ENCODE measurements at places on chromosomes 16 and 17. TPM values are rescaled to one million over a fixed set of nuclear protein-coding genes. Genes with fewer than 3 reads are reported as not detected.

GRCh38 chr16:24776501-24777220, 47.2 kb downstream of the TNRC6A start:
- no peak for DNase-seq

GRCh38 chr16:69399361-69399760, 13.6 kb upstream of the TERF2 start:
- DNase-seq: no peak

DNA sequence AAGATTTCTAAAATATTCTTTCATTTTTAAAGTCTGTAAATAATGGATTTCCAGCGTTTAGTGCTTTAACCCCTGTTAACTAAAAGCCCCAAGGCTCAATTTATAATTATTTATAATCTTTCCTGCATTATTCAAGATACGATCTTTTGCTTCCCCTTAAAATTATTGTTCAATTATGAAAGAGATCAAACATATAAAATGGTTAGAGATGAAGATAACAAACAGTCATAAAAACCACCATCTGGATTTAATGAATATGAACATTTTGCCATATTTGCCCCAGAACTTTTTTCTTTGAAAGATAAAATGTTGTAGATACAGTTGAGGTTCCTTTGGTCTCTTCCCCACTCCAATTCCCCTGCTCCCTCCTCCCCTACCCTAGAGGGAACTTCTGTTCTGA, 17.6 kb downstream of the WWP2 start:
- DNase-seq: no peak

DNA sequence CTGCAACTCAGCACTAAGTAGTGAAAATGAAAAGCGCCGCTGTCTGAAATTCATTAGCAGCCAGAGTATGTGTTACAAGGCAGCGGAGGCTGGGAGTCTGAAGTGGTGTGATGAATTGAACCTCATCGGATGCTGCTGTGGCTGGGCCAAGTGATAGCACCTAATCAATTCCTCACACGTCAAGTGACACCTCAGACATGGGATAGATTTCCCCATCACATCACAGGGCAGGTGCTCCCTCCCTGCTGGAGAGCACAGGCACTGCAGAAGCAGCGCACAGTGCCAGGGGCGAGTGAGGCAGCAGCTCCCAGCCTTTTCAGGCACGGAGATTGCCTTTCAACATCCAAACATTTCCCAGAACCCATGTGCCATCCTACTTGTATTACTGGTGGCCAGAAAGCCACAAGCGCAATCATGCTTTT, 32.2 kb downstream of the DRC3 start:
- no peak for DNase-seq

The MYH8 gene
- not detected for polyA plus RNA-seq

The IGFALS gene
- polyA plus RNA-seq: 0.63 TPM
